ENCODE measurements at places on chromosomes 13 and 19.

GRCh38 chr19:49688531-49689132, 762 bp upstream of the ADM5 start:
- no peak for DNase-seq

- DNase-seq, result no peak
Observed at GRCh38 chr13:98978280-98978679, 416 bp upstream of the DOCK9 start.

DNA sequence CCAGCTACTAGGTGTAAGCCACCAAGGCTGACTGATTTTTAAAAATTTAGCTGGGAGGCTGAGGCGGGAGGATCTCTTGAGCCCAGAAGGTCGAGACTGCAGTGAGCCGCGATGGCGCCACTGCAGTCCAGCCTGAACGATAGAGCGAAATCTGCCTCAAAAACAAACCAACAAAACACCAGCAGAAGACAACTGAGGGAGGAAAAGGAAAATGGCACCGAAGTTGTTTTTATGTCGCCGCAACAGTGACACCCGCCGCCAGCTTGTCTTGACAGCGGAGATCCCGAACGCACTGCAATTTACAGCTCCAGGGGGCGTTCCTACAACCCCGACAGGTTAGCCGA, 298 bp upstream of the FAM98C start:
- no peak for DNase-seq

- no peak for DNase-seq
Observed at GRCh38 chr19:812049-812746, 9.6 kb downstream of the PLPPR3 start.

GRCh38 chr19:13055213-13056051, 47.2 kb downstream of the LYL1 start:
- DNase-seq, result no peak

- DNase-seq, result no peak
Observed at GRCh38 chr13:99388334-99388923, 81.2 kb upstream of the GPR183 start.

GRCh38 chr19:8578642-8579265, 1.5 kb upstream of the MYO1F start:
- peak; percentile 67 for DNase-seq

DNA sequence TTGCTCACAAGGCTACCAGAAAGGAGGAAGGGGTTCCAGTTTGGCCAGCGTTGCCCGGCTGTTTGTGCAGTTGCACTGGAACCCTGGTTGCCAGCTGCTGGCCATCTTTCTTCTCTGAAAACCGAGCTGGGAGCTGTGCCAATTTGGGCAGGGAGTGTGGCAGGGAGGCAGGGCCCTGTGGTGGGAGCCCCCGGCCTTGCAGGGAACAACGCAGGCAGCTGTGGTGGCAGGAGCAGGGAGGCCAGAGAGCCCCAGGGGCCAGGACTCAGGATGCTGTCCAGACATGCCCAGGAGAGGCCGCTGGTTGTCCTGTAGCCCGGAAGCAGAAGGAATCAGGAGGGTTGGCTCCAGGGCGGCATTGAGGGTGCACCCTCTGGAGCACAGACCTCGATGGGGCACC, 4.8 kb downstream of the KMT5C start:
- DNase-seq, result no peak

DNA sequence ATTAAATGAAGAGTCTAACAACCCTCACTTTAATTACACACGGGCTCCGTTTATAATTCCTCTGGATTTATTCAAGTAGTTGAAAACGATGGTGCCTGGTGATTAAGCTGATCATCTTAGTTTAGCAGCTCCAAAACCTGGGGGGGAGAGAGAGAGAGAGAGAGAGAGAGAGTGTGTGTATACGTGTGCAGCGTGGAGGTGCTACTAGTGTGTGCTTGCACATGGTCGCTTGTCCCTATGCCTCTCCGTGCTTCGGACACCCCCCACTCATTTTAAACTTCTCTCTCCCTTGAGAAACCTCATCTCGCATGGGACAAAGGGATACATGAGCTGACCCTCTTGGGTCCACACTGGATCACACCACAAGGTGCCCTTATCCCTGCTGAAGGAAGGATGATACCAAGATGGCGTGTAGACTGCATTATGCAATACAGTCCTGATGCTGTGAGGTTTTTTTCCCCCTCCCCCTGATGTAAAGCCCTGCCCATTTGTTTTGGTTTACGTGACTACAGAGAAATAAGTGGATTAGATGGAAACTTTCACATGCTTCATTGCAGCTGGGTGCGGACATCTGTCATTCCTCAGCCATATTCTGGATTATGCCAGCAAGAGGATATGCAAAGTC, 320.8 kb downstream of the ZNF536 start:
- DNase-seq, result no peak

DNA sequence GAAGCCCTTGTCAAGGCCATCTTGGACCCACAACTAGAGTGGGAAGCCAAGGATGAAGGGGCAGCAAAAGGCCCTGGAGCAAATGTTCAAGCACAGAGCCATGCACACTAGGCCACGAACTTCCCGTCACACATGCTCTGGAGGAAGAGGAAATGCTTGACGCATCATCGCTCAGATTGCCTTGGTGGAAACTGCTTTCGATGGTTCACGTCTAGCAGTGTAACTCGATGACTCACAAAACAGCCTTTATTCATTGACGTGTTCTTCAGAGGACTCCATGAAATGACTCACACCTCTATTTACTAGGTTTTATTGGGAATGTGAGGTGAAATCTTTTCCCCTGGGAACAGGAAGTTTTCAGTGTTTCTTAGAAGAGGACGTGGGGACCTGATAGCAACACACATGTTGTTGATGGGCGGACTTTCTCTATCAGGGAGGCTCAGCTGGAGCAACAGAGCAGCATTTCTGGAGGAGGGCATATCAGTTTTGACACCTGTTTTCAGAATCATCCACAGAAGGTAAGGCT, 79.8 kb upstream of the FLT1 start:
- DNase-seq, result no peak

GRCh38 chr19:14347999-14348889, 33.0 kb upstream of the ADGRE5 start:
- DNase-seq, result peak; percentile 43

DNA sequence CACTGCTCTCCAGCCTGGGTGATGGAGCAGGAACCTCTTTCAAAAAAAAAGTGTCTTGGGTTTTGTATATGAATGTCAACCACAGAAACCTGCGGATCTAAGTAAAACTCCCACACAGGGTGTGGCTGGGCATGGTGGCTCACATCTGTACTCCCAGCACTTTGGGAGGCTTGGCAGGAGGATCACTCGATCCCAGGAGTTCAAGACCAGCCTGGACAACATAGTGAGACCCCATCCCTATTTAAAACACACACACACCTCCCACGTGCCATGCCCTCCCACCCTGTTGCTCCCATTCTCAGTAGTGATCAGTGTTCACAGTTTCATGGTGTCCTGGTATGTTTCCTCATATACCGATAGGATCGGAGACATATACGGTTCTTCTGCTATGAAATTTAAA, 9.2 kb downstream of the TMED1 start:
- DNase-seq, result no peak

GRCh38 chr13:113823771-113824170, 40.1 kb downstream of the GAS6 start:
- no peak for DNase-seq

- DNase-seq, result no peak
Observed at GRCh38 chr19:55056827-55057226, 6.1 kb downstream of the RDH13 start.

- no peak for DNase-seq
Observed at GRCh38 chr13:40495621-40496001, 170.8 kb downstream of the FOXO1 start.

DNA sequence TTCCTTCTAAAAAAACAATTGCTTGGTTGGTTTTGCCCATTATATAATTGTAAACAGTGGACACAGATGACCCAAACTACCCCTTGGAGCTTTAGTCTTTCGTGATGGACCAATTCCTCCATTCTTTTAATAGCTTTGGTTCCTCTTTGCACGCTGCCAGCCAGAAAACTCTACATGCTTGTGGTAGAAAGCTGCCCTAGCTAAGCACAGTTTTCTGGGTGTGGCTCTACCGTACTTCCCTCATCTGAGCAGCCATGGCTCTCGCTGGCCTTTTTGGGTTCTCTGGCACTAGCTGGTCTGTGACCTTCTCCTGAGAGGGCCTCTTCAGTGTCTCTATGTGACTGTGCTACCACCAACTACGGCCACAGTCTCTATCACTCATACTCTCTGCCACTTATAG, 29.9 kb upstream of the CEBPA start:
- DNase-seq, result no peak

DNA sequence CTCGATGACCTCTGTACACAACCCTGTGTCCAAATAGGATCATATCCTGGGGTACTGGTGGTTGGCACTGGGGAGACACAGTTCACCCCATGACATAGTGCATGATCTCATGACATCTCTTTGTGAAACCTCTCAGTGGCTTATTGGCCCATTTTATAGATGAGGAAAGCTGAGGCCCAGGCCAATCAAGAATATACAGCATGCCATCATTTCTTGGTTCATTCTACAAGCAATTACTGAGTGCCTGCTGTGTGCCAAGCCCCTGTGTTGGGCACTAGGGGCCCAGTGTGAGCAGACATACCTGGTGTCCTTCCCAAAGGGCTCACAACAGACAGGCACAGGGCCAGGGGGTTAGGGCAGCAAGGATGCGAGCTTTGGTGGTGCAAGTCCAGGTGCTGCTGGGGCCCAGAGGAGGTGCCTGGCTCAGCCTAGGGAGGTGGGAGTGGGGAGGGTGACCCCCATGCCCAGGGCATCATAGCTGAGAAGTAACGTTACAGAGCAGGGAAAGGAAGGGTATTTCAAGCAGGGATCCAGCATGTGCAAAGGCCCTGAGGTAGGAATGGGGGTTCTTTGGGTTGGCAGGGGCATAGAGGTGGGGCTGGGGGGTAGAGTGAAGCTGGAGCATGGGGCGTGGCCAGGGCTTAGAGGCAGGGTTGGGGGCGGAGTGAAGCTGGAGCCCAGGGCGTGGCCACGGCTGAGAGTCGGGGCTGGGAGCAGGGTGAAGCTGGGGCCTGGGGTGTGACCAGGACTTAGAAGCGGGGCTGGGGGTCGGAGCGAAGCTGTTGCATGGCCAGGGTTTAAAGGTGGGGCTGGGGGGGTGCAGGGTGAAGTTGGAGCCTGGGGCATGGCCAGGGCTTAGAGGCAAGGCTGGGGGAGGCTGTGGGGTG, 20.7 kb downstream of the COLGALT1 start:
- no peak for DNase-seq

DNA sequence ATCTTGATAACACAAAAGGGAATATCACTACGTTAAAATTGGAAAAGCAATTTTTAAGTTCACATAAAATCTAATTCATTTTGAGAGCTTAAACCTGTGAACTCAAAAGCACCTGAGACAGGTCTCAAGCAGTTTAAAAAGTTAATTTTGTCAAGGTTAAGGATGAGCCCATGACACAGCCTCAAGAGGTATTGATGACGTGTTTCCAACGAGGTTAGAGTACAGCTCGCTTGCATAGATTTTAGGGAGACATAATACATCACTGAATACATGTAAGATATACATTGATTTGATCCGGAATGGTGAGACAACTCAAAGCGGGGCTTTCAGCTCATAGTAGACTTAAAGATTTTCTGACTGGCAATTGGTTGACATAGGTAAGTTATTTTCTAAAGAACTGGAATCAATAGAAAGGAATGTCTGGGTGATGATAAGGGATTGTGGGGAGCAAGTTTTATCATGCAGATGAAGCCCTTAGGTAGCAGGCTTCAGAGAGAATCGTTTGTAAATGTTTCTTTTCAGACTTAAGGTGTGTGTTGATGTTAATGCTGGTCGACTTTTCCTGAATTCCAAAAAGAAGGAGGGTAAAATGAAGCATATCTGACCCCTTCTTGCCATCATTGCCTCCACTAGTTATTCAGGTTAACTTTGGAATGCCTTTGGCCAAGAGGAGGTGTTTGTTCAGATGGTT, 2890.6 kb downstream of the PCDH9 start:
- DNase-seq, result no peak

GRCh38 chr13:41411522-41411921, 45.8 kb upstream of the RGCC start:
- DNase-seq, result no peak

GRCh38 chr13:75321084-75321483, 160.9 kb downstream of the TBC1D4 start:
- no peak for DNase-seq

- no peak for DNase-seq
Observed at GRCh38 chr13:76523740-76524340, 362.4 kb downstream of the KCTD12 start.

DNA sequence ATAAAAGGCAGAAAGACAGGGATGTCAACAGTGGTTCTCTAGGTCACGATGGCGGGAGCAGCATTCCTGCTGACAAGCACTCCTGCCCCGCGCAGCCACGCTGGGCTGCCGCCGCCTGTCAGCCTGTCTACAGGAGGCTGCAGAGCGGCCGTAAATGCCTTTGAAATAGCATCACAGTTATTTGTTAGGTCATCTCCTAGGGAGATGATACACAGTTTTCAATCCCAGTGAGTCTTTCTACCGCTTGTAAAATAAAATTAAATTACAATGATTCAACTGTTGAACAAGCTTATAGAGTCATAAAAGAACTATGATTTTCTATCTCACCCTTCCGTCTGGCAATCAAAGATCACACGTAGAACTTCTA, 7.3 kb upstream of the SLC7A9 start:
- no peak for DNase-seq

- DNase-seq, result no peak
Observed at GRCh38 chr13:35927567-35928021, 203.6 kb downstream of the DCLK1 start.

DNA sequence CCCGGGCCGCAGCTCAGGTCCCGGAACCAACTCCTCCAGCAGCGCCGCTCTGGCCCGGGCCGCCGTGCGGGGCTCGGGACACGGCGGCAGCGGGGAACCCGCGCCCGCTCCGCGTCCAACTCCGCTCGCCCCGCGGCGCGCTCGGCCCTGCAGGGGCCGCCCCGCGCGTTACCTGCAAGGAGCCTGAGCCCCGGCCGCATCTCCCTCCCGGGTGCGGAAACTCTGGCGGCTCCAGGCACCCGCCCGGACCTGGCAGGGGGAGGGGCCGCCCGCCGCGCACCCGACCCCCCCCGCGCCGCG, at the start of gene TMTC4:
TSS of gene TMTC4 (minus strand) at position 224 of the 300 bp plus-strand sequence. CDS start 4,433 bp downstream, outside the sequence.
- DNase-seq, result no peak

DNA sequence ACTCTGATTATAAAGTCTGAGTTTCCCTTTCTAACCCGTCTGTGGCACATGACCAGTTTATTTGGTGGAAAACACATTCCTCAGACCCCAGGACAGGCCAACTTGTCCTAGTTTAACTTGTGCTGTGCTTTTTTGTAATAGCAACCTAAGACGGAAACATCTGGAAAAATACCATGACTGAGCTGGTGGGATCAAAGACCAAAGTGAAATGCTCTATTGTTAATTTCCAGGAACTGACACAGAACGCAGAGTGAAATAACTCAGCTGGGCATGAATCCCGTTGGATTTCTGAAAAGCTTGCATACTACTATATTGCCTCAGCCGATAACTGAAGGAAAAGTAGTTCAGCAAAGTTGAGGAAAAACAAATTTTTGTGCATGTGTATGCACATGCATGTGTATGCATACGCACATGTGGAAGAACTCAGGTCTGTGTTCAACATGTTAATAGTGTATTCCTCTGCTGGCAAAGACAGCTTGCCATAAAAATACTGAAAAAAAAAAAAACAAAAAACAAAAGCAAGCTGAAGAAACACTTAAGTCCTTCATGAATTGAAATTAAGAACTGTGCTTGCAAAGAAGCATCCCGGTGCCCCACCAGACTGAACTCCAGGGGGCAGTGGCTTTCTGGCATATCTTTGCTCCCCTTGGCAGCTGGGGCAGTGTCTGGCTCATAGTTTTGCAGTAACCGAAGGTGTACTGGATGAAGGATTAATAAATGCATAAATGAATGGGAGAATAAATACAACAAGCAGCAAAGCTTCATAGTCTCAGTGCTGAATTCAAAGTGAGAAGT, 187.8 kb downstream of the LHFPL6 start:
- no peak for DNase-seq

GRCh38 chr19:29673451-29674371, 8.4 kb downstream of the PLEKHF1 start:
- DNase-seq, result no peak

All from stimulated activated CD8-positive, alpha-beta memory T cell treated with anti-CD3 and anti-CD28 coated beads, Interleukin-4, amount 100 ng/mL, for 1 hour (primary cell).